A549 treated with AZD2906 at 1 μM for 4 hours (cell line): ENCODE measurements at places on chromosomes 5 and 9. TPM values are rescaled to one million over a fixed set of nuclear protein-coding genes. Genes with fewer than 3 reads are reported as not detected.

CCNI2 gene
- total RNA-seq: 0.07 to 0.26 TPM (median 0.10 TPM) in 4 of 5 replicates, not detected in the other

PCDHA9 gene
- total RNA-seq: 0.01 TPM in 2 of 5 replicates, not detected in the others

PCA3 gene
- total RNA-seq: not detected in 5 replicates

BNC2 gene
- 4.6 to 6.9 TPM (median 6.4 TPM) in 5 replicates for total RNA-seq

IL9 gene
- not detected in 5 replicates for total RNA-seq

PDE6A gene
- total RNA-seq: 0.22 to 0.37 TPM (median 0.29 TPM) in 5 replicates

RETREG1 gene
- total RNA-seq: 2.8 to 3.5 TPM (median 3.2 TPM) in 5 replicates

THBS4 gene
- 0.03 to 0.07 TPM (median 0.06 TPM) in 3 of 5 replicates, not detected in the others for total RNA-seq

ROR2 gene
- 1.1 to 1.9 TPM (median 1.5 TPM) in 5 replicates for total RNA-seq

ENHO gene
- 0.94 to 2.8 TPM (median 2.0 TPM) in 5 replicates for total RNA-seq

CTXN3 gene
- not detected in 5 replicates for total RNA-seq
